ENCODE measurements at places on chromosomes 1 and 21.

GRCh38 chr21:16186742-16187141, 457.0 kb downstream of the USP25 start:
- DNase-seq = no peak

- no peak for DNase-seq
Observed at GRCh38 chr1:198677027-198677426, 38.2 kb downstream of the PTPRC start.

DNA sequence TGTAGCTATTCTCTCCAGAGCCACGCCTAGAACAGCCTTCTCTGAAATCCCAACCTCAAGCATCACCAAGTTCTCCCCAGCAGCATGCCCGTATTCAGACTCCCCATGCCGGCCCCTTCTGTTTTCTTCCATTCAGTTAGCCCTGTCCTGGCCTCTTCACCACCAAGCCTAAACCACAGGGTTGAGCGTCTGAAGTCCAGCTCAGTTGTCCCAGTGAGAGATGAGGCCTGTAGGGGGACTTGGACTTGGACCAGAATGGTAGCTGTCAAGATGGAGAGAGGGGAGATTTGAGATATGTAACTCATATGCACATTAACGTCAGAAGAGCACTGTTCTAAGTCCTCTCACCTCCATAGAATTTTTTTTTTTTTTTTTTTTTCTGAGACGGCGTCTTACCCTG, 5.5 kb upstream of the TMEM54 start:
- DNase-seq = no peak

GRCh38 chr21:44944596-44944995, 4.8 kb downstream of the SLX9 start:
- DNase-seq = no peak

- DNase-seq = no peak
Observed at GRCh38 chr1:171195767-171196166, 10.7 kb downstream of the FMO2 start.

DNA sequence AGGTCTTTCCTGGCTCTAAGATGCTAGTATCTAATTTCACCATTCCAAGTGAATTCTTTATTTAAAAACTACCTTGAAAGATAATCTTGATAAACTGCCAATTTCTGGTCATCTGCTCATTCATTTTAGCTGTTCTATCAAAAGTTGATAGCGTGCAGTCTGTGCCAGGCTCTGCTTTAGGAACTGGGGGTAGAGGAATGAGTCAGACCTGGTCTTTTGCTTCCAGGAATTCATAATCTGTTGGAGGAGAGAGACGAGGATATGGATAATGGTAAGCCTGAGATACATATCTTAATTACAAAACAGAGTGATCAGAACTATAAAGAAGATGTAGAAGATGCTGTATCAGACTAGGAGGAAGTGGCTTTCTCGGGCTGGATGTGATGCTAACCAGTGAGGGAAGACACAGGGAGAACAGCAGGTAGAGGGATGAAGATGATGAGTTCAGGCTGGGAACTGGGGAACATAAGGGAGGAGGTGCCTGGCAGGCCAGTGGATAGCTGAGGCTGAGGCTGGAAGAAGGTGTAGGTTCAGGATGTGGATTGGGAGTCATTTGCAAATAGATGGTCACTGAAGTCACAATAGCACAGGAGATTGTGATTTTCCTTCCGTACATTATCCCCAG, 12.3 kb upstream of the PHC2 start:
- DNase-seq = no peak

DNA sequence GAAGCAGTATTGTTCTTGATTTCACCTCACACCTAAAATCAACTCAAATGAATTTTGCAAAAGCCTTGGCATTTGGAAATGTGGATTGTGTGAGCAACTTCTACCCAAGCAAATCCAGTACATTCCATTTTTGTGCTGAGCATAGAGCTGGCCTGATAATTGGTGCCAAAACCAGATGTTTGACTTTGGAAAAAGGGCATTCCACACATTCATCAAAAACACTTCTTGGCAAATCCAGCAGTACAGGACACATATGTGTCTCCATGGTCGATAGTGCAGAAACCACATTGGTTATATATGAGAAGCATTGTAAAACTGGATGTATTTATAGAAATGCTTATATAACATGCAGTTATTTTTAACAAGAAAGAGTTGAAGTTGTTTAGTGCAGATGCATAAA, 210.4 kb downstream of the KCNK2 start:
- no peak for DNase-seq

GRCh38 chr1:240226102-240226501, 134.4 kb downstream of the FMN2 start:
- no peak for DNase-seq

- DNase-seq = no peak
Observed at GRCh38 chr1:234853906-234854644, 244.1 kb upstream of the IRF2BP2 start.

DNA sequence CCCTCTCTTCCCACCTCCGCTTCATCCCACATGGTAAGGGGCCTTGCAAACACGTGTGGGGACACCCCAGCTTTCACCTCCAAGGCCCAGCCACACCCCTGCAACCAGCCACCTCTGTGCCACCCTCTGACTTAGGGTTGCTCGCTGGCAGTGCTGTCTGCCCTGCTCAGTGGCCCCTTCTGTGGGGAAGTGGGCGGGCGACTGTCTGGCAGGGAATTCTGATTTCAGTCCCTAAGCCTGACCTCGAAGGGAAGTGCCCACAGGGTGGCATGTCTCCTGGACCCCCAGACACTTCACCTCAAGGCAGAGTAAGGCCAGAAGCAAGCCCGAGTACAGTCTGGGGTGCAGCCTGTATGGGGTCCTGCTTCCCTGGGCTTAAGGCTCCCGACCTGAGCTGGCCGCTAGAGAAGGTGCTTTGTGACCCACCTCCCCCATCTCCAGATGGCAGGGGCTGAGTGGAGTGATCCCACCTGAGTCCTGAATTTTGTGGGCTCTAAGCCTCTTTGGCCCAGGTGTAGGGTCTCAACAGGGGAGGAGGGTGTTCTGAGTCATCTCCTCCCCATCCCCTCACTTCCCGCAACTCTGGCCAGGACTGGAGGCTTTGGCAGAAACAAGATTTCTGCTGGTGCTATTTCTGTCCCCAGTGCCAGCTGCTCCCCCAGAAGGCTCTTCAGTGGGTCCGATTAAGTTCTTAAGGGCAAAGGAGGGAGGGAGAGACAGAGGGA, 7.0 kb downstream of the RD3 start:
- DNase-seq = no peak

GRCh38 chr1:6743189-6744101, 41.8 kb upstream of the CAMTA1 start:
- DNase-seq = peak; percentile 30

- DNase-seq = no peak
Observed at GRCh38 chr1:1770102-1770501, 8.2 kb downstream of the NADK start.

DNA sequence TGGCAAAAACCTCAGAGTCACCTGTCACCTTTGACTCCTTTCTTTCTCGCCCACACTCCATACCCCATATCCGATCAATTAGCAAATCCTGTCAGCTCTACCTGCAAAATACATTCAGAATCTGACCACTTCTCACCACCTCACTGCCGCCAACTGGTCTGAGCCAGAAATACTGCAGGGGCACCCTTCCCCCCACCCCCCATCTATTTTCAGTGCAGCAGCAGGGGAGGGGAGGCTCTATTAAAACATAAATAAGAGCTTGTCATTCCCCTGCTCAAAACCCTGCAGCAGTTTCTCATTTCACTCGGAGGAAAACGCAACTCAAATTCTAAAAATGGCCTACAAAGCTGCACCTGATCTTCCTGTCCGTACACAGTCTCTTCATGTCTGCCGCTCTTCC, 3.9 kb downstream of the PKLR start:
- DNase-seq = no peak

GRCh38 chr1:217435204-217435603, 195.7 kb downstream of the GPATCH2 start:
- DNase-seq = no peak

DNA sequence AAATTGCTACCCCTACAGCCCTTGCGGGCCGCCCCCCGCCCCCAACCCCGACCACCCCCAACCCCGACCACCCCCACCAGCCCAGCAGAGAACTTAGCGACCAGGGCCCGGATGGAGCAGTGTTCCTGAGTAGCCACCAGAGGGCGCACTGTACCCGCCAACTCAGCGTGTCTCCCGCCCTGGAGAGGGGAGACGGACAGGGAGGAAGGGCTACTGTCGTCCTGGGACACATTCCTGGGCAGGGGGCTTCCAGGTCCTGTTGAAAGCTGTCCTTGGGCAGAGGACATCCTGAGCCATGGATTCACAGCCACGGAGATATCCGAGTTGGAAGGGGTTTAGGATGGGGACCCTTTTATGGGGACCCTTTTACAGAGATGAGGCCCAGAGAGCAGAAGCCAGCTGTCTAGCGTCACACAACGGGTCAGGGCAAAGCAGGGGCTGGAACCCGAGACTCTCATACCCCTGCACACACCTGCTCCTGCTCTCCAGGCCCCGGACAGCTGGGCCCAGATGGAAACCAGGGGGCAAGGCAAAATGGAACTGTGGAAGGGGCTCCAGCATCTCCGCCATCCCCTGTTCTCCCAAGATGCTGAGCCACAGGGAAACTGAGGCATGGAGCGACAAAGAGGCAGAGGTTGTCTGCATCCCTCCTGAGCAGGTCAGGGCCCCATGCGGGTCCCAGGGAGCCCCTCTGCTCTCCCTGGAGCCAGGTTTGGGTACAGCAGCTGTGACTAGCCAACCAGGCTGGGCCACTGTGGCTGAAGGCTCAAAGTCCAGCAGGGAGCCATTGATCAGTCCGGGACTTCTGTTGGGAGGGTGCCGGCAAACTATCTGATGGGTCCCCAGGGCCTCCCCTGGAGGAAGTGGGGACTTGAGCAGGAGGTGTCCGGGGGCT, 25.0 kb upstream of the LAPTM5 start:
- peak; percentile 76 for DNase-seq
